Activated naive CD4-positive, alpha-beta T cell treated with anti-CD3 and anti-CD28 coated beads, Interleukin-2, amount 50 U/mL, for 72 hours (primary cell): ENCODE measurements at places on chromosomes 3 and 15. TPM values are rescaled to one million over a fixed set of nuclear protein-coding genes. Genes with fewer than 3 reads are reported as not detected.

DNA sequence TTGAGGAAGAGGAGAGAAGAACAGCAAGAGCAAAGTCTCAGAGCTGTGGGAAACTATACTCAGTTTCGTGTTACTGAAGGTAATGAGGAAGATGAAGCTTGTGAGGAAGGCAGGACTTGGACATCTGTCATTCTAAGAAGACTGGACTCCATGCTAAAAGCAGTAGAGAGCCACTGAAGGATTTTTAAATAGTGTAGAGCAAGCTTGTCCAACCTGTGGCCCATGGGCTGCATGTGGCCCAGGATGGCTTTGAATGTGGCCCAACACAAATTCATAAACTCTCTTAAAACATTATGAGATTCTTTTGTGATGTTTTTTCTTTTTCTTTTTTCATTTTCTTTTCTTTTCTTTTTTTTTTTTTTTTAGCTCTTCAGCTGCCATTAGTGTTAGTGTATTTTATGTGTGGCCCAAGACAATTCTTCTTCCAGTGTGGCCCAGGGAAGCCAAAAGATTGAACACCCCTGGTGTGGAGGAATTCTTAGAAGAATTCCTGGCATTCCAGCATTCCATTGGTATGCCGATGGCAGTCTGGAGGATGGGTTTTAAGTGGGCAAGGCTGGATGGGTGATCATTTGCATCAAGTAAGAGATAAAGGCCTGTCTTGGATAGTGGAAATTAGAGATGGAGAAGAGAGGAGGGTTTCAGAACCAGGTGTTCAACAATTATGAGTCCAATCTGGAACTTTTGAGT, 6.9 kb upstream of the NFKBIZ start:
- no peak for DNase-seq

The RLBP1 gene
- not detected for total RNA-seq

DNA sequence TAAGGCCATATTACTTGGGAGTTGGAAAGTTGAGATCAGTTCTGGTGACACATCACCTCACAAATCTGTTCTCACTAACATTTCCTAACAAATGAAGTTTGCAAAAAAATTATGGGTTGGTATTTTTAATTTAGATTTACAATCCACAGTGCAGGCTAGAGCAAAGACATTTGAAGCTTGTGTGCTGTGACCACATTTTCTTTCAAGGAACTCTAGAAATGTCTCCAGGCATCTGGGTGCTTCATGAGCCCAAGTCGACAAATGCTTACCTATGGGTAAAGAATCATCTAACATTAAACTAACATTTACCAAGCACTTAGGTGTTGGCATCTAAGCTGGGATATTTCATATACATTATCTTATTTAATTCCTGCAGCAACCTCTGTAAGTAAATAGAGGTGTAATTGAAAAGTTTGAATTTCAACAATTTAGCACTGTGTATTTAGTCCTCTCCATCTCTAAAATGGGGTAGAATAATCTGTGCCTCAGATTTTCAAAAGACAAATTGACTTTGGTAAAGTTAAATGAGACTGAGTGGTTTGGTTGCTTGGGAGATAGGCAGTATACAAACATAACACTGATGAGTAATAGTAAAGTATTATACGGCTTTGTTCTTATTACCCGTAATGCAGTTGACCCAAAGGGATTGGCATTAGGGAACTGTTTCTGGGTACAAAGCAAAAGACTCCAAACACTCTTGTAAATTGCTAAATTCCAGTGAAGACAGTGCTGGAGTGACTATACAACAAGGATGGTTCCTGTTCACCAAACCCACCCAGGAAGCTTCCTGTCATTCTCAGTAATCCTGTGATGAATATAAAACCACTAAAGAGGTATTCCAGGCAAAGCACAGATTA, 162.5 kb downstream of the TPRG1 start:
- no peak for DNase-seq

- no peak for DNase-seq
Measured at GRCh38 chr3:135627057-135627456, 338.5 kb upstream of the PPP2R3A start.

The ACAD11 gene
- 20.3 TPM for total RNA-seq

DNA sequence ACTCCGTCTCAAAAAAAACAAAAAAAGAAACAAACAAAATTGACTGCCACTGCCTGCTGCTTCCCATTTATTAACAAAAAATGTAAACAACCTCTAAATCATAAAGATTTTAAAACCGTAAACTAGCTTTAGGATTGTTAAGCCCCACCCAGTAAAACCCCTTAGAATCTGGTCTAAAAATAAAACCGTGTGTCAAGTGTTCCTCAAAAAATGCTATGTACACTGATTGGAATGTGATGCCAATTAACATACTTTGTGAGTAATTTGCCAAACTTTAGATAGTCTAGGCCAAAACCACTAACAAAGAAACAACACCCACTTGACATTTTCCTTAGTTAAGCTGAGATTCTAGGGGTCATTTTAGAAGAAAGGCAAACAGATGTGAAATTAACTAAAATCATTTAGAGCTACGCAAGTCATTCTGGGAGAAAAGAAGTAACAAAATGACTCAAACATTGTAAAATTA, 5.3 kb downstream of the RAF1 start:
- DNase-seq: no peak

The LRRC34 gene
- 3.2 TPM for total RNA-seq

- peak; percentile 59 for DNase-seq
Measured at GRCh38 chr15:74869726-74870407, 3.3 kb downstream of the SCAMP2 start.
